ENCODE measurements at places on chromosomes 7 and 10.

DNA sequence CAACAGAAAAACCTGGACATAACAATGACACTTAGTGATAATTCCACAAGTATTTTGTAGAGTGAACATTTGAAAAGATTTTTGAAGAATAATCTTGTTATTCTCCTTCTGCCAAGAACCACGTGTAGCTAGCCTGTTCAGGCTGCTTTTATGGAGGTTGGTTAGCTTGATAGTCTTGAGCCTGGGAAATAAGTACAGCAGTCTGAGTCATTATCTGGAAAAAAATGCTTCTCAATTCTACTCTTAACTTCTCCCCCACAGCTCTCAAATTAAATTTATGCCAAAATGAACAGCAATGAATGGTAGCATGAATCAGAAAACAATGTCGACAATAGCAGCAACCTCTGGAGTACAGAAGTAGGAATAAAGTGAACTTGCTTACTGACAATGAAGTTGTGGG is 63.2 kb downstream of the GPR37 start:
- DNase-seq = no peak

DNA sequence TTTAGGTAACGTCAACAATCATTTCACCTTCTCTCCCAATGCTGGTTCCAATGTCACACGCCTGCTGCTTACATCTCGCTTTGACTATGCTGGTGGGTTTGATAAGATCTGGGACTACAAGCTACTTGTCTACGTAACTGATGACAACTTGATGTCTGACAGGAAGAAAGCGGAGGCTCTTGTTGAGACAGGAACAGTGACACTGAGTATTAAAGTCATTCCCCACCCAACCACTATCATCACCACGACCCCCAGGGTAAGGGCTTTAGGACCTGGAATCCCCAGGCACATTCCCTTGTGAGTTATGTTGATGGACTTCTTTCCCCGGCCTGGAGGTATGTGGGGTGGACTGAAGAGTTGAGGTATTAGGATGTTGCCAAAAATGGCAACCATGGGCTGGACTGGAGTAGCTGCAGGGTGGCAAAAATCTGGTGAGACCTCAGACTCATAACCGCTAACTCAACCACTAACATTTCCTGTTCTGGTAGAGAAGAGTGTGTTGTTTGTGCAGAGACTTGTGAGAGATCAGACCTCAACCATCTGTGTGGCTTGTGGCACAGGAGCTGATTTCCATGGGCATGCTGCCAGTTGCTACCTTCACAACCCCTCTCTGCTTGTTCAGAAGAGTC is 59.2 kb downstream of the CDHR3 start:
- peak; percentile 50 for DNase-seq

- DNase-seq = no peak
Measured at GRCh38 chr10:78663721-78664120, 405.0 kb upstream of the ZMIZ1 start.

GRCh38 chr7:129045682-129046081 is 9.2 kb downstream of the TNPO3 start:
- no peak for DNase-seq

DNA sequence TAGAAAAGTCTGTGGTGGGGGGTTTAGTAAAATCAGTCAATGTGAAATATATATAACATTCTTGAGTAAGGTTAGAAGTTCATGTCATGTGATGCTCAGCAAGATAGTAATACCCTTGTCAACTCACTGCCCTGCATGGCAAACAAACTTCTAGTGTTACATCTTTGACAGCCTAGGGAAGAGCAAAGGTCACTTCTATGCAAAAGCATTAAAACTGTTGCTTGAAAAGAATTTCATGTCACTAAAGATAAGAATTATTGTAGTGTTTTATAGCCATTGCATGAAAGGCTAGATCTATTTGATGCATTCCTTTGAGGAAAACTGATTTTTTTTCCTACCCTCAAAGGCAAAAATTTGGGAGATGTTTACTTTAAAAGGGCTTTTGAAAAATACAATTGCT is 176.0 kb downstream of the SKAP2 start:
- DNase-seq = no peak

DNA sequence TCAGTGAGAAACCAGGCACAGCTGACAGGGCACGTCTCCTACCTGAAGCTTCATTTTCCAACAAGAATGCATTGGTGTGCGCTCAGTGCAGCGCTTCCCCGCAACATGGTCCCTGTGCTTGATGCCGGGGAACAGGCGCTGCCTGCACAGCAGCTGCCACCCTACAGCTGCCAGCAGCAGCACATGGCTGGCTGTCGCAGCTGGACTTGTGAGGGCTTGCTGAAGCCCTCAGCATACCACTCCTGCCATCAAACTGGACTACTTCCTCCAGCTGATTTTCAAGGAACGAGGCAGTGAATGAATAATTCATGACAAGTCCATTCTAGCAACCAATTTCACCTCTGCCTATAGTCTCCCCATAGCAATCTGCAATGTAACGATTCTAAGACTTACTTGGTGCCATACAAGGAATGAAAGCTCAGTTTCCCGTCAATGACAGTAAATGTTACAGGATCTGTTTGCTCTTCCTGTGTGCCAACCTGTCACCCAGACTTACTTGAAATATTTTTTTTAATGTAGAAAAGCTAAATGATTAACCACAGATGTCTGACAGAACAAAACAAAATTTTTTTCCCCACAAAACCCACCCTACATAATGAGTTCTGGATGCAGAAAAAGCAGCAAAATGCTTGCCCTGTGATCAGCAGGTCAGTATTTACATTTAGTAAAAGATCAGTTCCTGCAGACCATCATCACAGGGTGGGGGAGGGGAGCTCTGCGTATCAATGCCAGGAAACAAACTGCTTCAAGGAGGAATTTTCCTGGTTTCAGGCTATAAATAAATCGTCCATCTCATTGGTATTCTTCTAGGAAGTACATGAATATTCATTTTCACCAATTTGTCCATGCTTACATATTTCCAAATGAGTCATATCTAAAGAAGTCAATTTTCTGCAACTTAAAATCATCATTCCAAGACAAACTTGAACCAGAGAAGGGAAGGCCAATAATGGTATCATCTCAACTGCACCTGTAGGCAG is 140.6 kb downstream of the ALOX5 start:
- DNase-seq = no peak

GRCh38 chr10:73163096-73163495 is 4.7 kb downstream of the ECD start:
- DNase-seq = no peak

DNA sequence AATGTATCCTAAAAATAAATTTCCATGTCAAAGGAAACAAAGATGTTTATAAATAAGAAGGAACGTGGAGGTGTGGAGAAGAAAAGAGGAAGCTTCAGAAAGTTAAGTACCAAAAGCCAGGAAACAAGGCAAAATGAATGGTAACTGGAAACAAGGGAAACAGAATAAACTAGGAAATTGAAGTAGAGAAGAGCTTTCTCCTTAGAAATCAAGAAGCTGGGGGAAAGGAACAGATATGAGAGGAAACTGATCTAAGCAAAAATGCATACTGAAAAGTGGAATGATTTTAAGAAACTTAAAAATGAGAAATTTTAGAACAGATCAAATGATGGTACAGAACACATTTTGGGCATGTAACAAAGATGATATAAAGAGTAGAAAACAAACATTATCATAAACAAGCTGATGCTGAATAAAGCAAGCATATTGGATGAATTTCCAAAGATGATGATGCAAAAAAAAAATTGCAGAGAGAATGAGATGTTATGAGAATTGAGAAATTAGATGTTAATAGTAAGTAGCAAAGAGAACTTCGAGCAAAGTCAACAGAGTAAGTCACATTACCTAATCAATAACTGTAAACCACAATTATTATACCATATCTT is 1.9 kb downstream of the BRAF start:
- no peak for DNase-seq

GRCh38 chr7:48563334-48563733 is 361.0 kb upstream of the CDC14C start:
- DNase-seq = no peak

DNA sequence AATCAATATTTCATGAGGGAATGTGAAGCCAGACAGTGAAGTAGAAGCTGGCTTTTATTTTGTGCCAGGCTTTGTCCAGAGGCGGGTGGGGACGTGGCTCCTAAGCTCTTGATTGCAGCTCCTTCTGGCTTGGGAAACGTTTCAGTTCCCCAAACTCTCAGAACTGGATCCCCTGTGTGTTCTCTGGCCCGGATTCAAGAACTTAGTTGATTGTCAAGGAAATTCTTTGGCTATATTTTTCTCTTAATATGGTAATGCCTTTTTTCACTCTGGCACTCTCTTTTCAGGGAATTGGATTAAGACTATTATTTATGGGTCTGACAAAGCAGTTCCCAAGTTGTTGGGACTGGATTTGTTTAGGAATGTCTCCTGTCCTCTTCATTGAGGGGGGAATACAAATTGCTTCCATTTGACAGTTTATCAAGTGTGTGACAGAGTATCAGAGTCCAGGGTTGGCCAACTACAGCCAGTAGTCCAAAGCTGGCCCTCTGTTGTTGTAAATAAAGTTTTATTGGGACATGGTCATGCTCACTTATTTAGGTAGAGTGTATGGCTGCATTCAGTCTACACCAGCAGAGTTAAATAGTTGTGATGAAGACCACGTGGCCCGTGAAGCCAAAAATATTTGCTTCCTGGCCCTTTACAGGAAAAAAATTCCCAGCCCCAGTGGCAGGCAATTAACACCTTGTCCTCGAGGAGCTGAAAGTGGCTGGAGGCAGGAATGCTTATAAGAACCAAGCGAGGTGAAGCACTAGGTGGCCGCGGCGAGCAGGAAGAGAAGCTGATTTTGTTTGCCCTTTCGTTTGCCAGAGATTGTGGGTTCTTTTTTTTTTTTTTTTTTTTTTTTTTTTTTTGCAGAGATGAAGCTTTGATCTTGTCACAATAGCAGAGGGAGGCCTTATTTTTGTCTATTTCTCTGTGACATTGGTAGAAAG is 34.3 kb downstream of the HTRA1 start:
- no peak for DNase-seq

GRCh38 chr7:150931199-150931869 is 46.8 kb downstream of the KCNH2 start:
- peak; percentile 9 for DNase-seq

GRCh38 chr7:155644971-155645509 is 579 bp downstream of the RBM33 start:
- peak; percentile 39 for DNase-seq

- no peak for DNase-seq
Measured at GRCh38 chr7:79822620-79823240, 311.9 kb upstream of the GNAI1 start.

GRCh38 chr7:142563470-142563869 is 185.8 kb upstream of the PRSS1 start:
- DNase-seq = no peak

GRCh38 chr7:102097601-102098161 is 189.0 kb upstream of the SH2B2 start:
- no peak for DNase-seq

DNA sequence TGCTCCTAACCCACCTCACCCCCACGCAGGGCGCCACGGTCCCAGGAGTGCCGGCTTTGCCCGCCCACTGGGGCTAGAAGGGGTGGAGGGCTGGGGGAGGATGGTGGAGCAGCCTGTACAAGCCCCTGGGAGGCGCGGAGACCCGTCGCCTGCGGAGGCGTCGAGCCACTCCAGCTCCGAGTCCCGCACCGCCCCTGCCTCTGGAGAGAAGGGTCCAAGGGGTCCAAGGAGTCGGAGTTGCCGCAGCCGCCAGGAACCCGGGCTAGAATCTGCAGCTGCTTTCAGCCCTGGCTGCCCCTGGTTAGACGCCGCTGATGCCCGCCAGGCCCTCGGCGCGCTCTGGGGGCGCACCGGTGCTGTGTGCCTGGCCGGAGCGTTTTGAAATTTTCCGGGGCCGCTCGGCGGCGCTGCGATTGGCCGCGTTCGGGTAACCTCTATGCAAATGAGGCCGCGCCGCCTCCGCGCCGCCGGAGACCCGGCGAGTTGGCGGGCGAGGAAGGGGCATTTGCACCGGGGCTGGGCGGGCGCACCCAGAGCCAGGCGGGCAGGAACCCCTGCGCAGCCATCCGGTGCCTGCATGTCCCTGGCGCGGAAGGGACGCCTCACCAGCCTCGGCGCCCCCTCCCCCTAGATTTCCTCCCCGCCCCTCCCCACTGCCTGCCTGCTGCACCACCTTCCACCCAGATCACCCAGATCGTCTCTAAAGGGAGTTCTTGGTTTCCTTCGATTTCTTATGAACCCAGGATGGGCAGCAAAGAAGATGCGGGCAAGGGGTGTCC is at the start of gene HMX2:
Gene HMX2, plus strand, starts transcription at position 502 of the 779 bp plus-strand sequence. Its CDS starts 243 bp downstream, at position 745.
- no peak for DNase-seq

GRCh38 chr10:132637477-132638129 is 100.0 kb downstream of the INPP5A start:
- DNase-seq = peak; percentile 7

DNA sequence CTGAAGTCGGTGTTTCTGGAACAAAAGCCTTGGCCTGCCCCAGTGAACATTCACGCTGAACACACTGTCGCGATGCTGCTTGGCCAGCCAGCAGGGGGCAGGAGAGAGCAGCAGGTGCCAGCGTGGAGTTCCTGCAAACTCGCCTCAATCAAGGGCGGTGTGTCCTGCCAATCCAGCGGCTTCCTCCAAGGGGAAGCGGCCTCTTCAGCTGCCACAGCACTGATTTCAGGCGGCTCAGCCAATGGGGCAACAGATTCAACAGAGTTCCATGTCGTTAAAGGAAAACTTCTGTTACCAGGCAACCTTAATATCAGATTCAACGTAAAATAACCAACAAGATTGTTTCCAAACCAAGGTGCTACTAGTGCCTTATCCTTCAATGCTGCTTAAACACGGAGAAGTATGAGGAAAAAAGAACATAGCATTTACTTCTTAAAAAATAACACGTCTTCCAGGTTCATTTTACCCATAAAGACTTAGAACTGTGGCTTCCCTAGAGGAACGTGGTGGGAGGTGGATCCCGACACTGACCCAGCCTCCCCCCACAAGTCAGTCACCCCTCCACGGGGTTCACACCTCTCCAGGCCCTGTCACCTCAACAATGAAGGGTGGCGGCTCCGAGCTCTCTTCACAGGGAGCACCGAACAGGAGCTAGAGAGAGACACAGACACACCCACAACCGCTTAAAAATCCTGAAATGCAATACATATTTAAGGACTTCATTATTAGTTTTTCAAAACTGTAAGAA is 178.2 kb downstream of the DIP2C start:
- DNase-seq = peak; percentile 56

DNA sequence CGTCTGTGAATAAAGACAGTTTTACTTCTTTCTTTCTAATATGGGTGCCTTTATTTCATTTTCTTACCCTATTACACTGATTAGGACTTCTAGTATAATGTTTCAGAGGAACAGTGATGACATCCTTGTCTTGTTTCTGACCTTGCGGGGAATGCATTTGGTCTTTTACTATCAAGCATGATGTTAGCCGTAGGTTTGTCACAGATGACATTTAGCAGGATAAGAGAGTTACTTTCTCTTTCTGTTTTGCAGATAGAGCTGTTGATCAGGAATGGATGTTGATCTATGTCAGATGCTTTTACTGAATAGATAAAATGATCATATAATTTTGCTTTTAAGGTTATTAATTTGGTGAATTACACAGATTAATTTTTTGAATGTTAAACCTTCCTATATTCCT is 6.6 kb upstream of the IGFBP3 start:
- no peak for DNase-seq

GRCh38 chr10:132518572-132519381 is 18.8 kb upstream of the INPP5A start:
- no peak for DNase-seq
